CD4-positive, CD25-positive, alpha-beta regulatory T cell (primary cell): ENCODE measurements at places on chromosomes 3 and 15. TPM values are rescaled to one million over a fixed set of nuclear protein-coding genes. Genes with fewer than 3 reads are reported as not detected.

NR2F2 gene
- not detected for total RNA-seq

CDC25A gene
- total RNA-seq, result 0.72 TPM

OR5K2 gene
- total RNA-seq, result not detected

PRR20G gene
- total RNA-seq, result not detected

ALG1L2 gene
- 1.4 TPM for total RNA-seq

GDPGP1 gene
- 3.3 TPM for total RNA-seq

GOLGA8H gene
- total RNA-seq, result not detected

- DNase-seq, result no peak
These were observed 133.6 kb upstream of the ABHD17C start for GRCh38 chr15:80561500-80561899.

GRCh38 chr3:28846971-28847478 lies 433.8 kb upstream of the RBMS3 start:
- DNase-seq, result no peak

DNA sequence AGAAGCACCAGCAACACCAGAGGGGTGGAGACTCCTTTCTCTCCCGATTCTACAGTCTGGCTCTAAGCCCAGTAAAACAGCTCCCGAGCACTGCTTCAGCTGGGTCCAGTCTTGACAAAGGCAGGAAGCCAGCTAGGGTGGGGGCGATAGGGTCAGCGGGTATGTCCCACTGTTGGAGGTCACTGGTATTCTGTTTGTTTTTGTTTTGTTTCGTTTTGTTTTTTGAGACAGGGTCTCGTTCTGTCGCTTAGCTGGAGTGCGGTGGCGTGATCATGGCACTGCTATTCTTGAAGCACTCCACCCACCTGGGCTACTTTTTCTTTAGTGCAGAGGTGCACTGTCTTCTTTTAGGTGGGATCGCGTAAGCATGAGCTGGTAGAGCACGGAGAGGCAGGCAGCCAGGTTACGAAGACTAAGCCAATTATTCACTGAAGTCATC lies 16.3 kb downstream of the GCSAM start:
- no peak for DNase-seq

DNA sequence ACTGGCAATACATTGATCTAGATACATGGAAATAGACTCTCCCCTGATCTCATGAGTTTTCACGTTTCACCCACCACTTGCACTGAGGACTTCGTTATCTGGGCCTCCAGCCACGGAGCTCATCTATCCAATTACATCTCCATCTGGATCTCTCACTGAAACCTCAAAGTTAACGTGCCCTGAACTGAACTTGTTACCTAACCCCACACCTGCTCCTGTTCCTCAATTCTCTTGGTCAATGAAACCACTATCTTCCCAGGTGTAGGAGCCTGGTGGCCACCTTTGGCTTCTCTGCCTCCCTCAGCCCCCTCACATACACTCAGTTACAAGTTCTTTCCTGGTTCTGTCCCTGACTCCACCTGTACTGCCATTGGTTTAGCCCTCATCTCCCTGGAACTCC lies 9.7 kb downstream of the DGKG start:
- no peak for DNase-seq

- DNase-seq, result no peak
These were observed 95.8 kb downstream of the CNTN3 start for GRCh38 chr3:74518610-74519009.

DNA sequence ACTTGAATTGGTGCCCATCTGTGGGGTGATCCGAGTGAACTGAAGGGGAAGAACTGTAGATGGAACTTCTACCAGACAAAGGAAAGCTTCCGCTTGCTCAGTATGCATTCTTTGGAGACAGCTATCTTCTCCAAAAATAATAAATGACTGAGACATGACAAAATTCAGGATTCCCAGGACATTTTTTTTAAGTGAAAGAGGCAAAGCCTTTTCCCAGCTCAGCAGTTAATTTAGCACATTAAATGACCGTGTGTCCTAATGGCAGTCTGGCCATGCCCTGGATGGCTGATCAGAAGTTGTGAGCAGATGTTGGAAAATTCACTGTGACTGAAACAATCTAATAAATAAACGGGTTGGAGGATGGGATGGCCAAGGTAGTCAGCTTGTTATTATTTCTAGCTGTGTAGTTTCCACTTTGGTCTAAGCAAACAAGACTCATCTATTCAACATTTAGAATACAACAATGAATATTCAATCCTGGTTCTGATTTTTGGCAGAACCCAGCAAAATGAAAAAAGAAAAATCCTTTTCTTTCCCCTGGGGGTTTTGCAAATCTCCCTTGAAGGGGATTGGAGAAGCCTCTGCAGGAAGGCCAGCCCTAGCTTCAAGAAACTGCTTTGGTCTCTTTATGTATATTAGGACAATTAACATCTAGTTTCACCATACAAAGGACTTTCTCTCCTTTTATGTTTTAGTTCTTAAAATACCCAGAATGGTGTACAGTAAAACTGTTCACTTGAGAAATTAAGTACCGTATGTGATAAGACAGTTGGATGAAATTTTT lies 540.9 kb upstream of the MDFIC2 start:
- DNase-seq, result no peak

DNA sequence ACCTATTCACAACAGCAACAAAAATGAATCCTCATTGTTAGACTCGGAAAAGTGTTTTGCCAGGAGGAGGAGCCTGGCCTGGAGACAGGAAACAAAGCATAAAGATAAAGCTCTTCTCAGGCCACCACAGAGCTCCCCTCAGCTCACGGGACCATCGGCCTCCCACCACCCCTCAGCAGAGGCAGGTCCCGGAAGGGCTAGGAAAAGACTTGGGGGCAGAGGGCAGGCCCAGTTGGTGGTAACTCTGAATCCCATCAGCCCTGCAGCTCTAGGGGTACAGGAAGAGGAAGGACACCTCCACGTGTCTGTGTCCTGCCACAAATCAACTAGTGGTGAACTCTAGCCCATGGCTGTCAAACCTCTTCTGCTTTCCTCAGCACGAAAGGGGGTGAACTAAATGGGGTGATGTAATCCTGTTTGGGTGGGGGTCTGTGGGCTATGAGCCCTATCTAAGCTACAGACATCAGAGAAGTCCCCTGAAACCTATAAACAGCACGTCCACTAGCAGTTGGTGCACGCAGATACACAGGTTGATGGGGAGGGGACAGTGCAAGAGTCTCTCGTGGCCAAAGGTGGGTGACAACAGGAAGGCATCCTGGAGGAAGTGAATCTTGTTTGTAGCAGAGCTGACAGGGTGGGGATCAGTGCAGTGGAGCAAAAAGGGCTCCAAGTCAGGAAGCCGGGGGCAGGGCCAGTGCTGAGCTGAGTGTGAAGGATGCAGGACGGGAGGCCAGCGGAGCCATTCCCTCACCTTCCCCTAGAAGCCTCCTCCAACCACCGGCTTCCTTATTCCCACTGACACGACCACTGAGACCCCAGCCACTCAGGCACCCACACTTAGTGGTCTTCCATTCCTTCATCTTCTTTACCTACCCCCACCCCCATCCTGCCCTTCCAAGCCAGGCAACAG lies 111.1 kb upstream of the HACD2 start:
- DNase-seq, result no peak

GRCh38 chr15:38496151-38496550 lies 42.2 kb downstream of the FAM98B start:
- DNase-seq, result no peak

DNA sequence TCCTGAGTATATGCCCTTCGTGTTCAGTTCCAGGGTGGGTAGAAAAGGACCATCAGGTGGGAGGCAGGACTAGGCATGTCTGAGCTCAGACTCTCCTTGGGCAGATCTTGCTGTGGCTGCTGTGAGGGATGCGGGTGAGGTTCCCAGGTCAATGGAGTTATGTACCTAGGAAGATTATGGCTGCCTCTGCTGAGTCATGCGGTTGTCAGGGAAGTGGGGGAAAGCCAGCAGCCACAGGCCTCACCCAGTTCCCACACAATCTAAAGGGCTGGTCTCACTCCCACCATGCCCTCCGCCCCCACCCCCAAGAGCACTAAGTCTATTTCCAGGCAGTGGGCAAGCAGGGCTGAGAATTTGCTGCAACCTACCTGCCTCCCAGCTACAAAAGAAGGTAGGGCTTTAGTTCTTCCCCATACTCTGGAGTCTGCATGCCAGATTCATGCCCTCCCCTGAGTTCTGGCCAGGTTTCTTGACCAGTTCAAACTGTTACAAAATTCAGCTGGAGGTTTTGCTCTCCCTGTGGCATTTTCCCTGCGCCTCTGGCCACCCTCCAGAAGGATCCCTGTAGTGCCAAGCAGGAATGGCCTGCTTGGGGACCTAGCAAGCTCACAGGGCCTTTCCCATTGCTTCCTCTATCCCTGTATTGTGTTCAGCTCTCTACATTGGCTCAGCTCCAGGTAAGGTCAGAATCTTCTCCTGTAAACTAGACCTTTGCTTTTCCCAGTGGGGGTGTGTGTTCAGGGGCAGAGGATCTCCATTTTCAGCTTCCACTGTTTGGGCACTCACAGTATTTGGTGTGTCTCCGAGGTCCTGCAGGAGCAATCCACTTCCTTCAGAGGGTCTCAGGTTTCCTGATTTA lies 12.7 kb upstream of the TMCO5A start:
- no peak for DNase-seq

DNA sequence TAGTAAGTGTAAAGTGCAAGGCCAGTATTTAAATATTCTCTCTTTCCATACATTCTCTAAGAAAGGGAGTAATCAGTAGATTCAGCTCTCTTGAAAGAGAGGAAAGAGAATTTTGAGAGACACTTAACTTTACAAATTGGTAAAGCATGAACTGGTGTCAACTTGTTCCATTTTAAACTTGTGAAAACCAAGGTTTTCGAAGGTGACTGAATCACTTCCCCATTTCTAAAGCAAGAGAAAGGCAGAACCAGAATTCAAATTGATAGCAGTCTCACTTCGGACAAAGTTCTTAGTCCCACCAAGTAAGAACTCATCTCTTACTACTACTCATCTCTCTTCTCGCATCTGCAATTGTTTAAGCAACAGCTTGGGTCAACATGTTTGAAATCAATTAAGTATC lies 22.4 kb downstream of the TJP1 start:
- no peak for DNase-seq

DNA sequence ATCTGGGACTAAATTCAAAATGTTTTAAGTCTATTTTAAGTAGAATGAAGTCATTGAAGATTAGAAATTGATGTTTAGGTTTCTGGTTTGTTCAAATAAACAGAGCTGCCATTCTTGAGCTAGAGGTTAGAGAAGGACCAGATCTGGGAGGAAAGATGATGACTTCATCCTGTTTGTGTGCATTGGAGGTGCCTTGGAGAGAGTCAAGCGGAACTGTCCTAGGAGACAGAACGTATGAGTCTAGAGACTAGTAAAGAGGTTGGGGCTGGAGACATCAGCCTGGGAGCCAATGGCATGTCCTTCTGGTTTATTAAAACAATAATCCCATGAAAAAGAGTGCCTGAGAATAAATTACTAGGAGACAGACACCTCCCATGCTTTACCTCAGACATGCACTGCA lies 303.4 kb downstream of the KBTBD8 start:
- DNase-seq, result no peak

DNA sequence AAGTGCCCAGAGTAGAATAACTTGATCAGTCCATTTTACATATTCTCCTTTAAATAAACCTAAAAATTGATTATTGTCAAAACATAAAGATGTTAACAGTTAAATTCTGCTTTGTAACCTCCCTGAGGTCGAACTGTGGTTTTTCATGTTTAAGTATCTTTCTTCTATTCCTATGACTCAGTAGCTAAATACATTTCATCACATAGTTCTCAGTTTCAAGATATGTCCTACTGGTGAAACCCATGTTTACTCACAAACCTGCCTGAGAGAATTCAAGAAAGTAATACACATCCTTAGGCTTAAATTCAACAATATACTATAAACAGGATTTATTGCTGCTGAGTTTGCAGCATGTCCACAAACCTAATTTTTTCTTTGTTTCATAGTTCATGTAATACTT lies 692.9 kb downstream of the ZPLD1 start:
- no peak for DNase-seq

DNA sequence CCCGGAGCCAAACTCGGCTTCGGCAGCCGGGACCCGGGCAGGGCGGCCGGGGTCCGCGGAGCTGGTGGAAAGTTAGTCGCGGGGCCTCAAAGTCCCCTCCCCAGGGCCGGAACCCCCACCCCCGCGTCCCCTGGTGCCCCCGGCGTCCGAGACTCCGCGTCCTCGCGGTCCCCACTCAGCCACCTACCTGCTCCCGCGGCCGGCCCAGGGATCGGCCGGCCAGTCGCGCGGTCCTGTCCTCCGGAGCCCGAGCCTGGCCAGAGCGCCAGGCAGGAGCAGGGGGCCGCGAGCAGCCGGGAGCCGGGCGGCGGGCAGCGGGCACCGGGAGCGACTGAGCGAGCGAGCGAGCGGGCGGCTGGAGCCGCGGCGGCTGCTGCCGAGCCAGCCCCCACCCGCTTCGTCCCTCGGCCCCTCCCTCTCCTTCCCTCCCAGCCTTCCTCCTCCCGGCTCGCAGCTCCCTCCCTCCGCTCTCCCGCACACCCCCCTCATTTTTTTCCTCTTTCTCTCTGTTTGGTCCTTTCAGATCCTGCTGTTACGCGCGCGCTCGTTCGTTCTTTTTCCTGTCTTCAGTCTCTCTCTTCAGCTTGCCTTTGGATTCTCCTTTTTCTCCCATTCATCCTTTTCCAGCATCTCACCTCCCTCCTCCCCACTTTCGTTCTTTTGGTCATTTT lies at the start of gene MEGF11:
MEGF11 (minus strand) TSS at position 333 of the 671 bp plus-strand sequence. CDS start 125,347 bp downstream, outside the sequence.
- no peak for DNase-seq

DNA sequence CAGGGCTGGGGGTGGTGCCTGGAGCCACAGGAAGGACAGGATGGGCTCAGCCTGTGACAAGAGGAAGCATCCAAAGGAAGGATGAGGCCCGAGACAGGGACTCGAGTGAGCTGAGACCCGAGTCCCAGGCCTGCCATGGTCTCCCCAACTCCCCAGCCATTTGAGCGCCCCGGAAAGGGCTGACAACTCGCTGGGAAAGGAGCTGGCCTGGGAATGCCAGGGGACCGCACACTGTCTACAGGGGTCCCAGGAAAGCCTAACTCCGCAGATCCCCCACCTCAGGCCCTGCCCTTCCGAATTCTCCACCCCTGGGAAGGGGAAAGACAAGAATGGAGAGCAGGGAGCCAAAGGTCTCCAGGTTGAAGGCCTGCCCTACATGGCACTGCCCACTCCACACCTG lies 21.0 kb upstream of the SHISA5 start:
- no peak for DNase-seq

- DNase-seq, result no peak
These were observed 371.4 kb downstream of the SOX2 start for GRCh38 chr3:182083112-182083511.
